ENCODE measurements at places on chromosomes 7 and 10. TPM values are rescaled to one million over a fixed set of nuclear protein-coding genes. Genes with fewer than 3 reads are reported as not detected.

The TMEM184A gene
- total RNA-seq, result 22.1 TPM

The CCDC146 gene
- total RNA-seq, result 16.9 TPM

The BEND7 gene
- 5.1 TPM for total RNA-seq

The ATOH7 gene
- total RNA-seq, result 0.82 TPM

The ADRA2A gene
- total RNA-seq, result 4.3 TPM

The MYO3A gene
- total RNA-seq, result 3.3 TPM

The ACTA2 gene
- total RNA-seq, result 300 TPM

The CFAP70 gene
- total RNA-seq, result 1.8 TPM

The MRPS16 gene
- 60.2 TPM for total RNA-seq

The STAG3 gene
- 0.72 TPM for total RNA-seq

The LRIT1 gene
- not detected for total RNA-seq

The PITRM1 gene
- total RNA-seq, result 78.2 TPM

The CALHM1 gene
- 0.10 TPM for total RNA-seq

The OPALIN gene
- not detected for total RNA-seq

The MOGAT3 gene
- total RNA-seq, result not detected

The AEBP1 gene
- 51.1 TPM for total RNA-seq

The GRIFIN gene
- not detected for total RNA-seq

The CNPY1 gene
- not detected for total RNA-seq

The IFIT3 gene
- 11.0 TPM for total RNA-seq
